Right ventricle myocardium inferior (tissue), 1 donor: ENCODE measurements at places on chromosomes 11 and 22.

GRCh38 chr11:68855205-68855981 is 13.7 kb upstream of the CPT1A start:
- DNase-seq, result peak; percentile 78

GRCh38 chr11:31442086-31442485 is 67.3 kb downstream of the IMMP1L start:
- no peak for DNase-seq

GRCh38 chr11:58941838-58942237 is 2.5 kb downstream of the GLYATL1 start:
- no peak for DNase-seq

GRCh38 chr11:58497951-58498350 is 10.0 kb downstream of the OR5B21 start:
- DNase-seq, result no peak

GRCh38 chr22:31091106-31091975 is 10.2 kb downstream of the SMTN start:
- peak; percentile 59 for DNase-seq

GRCh38 chr11:57230316-57230715 is 6.7 kb downstream of the APLNR start:
- no peak for DNase-seq

DNA sequence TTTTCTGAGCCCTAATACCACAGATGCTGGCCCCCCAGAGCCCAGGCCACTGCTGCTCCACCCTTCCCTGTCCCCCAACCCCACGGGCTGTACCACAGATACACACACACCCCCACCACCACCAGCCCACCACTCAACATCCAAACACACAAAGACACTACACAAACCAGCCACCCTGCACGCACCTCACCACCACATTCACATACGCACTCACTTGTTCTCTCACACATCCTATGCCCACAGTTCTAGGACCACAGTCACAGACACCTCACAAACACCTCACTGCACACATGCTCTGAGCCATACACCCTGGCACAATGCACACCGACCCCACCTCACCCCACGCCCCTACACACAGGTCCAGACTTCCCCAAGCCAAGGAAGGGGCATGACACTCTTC is 22.5 kb upstream of the OAF start:
- DNase-seq, result no peak

- DNase-seq, result no peak
Measured at GRCh38 chr11:126135235-126136176, 72.8 kb upstream of the CDON start.

DNA sequence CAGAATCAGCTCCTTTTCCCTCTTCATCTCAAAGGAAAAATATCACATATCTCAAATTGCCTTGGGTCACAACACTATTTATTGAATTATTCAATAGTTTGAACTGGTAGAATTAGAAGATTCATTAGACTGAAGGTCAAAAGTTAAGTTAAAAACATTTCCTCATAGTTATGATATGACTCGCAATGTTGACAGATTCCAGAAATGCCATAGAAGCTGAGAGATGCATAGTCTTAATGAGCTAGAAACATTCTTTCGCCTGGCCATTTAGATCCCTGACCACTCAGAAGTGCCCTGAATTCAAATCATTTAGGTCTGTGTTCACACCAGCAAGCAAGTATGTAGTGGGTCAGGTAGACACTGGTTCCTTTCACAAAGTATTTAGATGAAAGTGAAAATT is 44.4 kb downstream of the FAT3 start:
- DNase-seq, result no peak

- DNase-seq, result no peak
Measured at GRCh38 chr22:35192129-35192918, 65.0 kb upstream of the HMGXB4 start.

DNA sequence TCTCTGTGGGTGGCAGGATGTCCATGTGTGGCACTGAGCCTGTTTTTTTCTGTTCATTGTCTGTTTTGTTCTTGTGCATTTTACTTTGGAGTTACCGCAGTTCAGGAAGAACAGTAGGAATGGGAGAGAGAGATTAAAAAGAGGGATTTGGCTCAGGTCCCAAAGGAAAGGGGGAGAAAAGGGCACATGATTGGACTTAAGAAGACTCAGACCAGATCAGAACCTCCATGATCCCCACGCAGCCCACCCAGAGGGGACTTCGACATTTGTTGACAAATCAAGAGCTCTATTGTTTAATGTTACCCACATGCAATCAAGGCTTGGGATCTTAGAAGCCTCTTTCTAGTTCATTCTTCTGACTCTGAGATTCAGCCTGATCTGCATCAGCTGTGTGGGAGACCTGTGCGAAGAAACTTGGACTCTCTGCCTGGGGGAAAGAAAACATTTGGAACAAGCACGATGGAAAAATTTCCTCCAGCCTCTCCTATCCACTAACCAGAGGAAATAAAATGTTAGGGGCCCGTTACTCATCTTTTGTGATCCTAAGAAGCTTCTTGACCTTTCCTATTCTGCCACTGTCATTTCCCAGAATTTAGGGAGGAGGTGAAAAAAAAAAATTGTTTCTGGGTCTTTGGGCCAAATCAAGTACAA is 119.2 kb downstream of the SPON1 start:
- DNase-seq, result no peak

- DNase-seq, result no peak
Measured at GRCh38 chr11:64656862-64657261, 65.8 kb downstream of the SLC22A12 start.

- no peak for DNase-seq
Measured at GRCh38 chr11:69640260-69640994, 529 bp upstream of the CCND1 start.

- DNase-seq, result peak; percentile 79
Measured at GRCh38 chr11:69449320-69450063, 32.0 kb upstream of the LINC01488 start.

GRCh38 chr11:79956061-79956460 is 515.2 kb upstream of the TENM4 start:
- no peak for DNase-seq

DNA sequence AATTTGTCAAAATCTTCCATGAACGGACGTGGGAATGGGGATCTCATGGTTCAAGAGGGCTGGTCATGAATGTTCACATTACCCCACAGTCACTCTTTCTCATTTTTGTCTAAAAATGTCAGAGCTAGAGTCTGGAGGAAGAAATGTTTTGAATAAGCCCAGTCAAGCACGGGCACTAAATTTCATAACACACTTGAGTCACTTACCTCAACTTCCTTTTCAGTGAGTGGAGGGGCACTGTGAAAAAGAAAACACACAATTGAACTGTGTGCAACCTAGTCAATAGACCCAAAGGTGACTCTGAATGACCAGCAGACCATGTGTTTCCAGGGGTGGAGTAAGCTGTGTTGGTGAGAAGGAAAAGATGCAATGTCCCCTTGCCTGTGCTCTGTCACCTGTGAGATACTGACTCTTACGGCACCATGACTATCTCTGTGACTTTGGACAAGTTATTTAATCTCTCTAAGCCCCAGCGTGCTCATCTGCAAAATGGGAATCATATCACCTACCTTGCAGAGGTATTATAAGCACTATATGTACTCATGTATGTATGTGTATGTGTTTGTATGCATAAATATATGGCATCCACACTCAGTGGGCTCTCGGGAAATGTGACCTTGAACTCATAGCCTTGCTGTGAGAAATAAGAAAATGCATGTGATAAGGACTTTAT is 38.2 kb upstream of the LYVE1 start:
- no peak for DNase-seq

GRCh38 chr11:2211113-2211971 is 39.7 kb upstream of the TH start:
- no peak for DNase-seq

DNA sequence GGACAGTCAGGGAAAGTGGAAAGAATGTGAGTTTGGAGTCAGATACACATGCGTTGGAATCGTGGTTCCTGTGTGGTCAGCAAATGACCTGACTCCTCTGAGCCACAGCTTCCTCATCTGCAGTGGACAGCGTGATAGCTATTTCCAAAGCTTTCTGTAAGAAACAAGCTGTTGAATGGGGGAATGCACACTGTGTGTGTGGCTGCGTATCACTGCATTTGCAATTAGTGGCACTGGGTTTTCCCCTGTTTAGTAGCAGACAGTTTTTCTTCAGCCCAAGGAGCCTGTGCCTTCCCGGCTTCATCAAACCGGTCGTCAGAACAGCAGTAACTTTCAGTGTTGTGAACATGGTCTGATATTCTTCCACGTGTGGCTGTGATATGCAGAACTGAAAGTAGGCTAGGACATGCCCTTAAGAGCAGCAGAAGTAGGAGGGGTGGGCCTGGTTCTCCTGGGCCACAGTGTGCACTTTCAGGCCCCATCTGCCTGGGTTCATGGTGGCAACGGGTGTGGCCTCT is 121.5 kb downstream of the RRAS2 start:
- DNase-seq, result no peak

DNA sequence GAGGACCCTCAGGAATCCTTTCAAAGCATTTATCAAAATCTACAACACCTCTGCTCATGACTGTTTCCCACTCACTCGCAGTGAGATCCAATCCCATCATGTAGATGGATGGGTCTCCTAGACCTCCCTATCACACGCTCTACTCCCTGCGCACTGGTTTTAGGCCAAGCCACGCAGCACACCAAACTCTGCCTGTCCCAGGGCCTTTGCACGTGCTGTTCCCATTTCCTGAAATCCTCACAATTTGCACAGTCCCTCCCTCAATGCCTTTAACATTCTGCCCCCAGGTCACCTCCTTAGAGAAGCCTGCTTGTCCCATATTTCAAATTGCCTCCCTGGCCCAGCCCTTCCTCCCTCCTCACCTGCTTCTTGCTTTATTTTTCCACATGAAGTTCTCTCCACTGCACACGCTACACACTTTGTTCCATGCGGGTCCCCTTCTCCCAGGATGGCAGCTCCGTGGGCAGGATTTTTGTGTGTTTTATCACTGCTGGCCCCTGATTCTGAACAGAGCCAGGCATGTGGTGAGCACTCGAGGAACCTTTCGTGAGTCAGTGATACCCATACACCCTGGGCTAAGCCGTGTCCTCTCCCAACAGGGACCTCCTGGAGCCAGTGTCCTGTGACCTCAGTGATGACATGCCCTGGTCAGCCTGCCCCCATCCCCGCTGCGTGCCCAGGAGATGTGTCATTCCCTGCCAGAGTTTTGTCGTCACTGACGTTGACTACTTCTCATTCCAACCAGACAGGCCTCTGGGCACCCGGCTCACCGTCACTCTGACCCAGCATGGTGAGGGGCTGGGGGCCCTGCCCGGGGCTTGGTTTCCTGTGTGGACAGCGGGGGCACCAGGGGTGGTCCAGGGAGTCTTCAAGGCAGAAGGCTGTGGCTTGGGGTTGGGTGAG is 12.2 kb downstream of the CSF2RB start:
- DNase-seq, result no peak

- no peak for DNase-seq
Measured at GRCh38 chr11:118304568-118305248, at the start of gene CD3E. CD3E (plus strand) TSS chr11:118304730; CDS start chr11:118304953, 223 bp downstream.

- DNase-seq, result peak; percentile 76
Measured at GRCh38 chr11:30586251-30587144, at the start of gene MPPED2. MPPED2 (minus strand) TSS chr11:30586353; CDS start chr11:30580373, 5,980 bp downstream.

DNA sequence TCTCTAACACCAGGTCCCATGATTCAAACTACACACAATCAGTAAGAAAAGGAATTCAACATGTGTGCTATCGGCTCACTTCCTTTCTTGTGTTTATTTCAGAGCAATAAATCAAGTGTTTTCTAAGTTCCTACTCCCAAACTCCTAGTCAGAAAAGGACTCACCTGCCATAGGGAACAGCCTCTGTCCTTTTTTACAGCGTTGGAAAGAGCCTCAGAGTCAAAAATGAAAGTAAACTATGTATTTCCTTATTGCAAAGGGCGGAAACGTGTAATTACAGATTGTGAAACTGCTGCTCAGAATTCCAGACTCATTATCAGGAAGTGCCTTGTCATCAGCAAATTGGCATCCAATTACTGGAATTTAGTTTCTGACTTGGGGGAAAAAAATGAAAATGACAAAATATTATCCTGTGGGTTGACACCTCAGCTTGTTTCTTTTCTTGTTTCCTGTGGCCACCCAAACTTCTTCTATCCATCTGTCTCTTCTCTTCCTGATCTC is at the start of gene CASP4:
CASP4 (minus strand) TSS at position 220 of the 501 bp plus-strand sequence; CDS start at position 171, 49 bp downstream.
- DNase-seq, result no peak

DNA sequence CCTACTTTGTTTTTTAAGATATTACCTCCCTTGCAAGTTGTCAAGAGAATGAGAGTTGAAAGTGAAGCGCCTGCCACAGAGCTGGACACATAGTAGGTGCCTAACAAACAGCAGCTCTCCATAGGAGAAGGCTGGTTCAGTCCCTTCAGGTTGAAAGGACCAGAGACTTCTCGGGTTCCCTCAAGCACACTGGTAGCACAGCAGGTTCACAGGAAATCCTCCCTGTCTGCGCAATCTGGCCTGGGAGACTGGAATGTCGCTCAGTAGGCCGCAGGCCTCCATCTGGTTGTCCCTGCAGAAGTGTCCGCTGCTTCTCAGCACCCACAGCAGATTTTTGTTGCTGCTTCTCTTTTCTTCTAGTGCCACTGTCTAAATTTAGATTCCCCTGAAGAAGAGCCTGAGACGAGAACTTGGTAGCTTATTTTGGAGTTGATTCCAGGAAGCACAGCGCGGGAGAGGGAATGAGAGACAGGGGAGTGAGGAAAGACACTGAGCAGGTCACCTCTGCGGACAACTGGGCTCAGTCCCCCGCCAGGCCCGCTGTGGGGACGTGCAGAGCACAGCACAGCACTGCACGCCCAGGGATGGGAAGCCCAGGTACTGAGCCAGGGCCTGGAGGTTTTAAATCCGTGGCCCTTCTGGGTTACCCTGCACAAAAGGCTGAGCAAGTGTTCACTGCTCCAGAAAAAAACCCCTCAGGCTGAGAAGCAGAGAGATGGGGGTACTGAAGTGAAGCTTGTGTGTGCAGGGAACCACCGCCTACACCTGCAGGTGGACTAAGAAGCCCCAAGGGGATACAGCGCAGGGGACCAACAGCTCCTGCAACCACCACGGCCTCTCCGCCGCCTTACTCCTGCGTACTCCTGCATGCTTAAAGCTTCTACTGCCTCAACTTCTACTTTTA is 31.6 kb downstream of the RBX1 start:
- DNase-seq, result no peak

DNA sequence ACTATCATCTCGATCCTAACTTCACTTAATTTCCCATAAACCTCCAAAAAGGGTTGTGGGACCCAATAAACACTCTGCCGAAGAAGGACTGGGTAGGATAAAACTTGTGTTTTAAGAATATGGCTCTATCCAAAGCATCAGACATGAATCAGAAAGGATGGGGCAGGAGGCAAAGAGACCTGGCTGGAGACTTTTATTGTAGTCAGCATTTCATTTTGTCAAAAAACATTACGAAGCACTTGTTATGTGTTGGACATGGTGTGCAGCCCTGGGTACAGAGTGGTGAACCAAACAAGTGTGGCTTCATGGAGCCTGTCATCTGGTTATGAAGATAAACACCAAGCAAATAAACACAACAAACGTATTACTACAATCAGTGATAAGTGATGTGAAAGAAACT is 17.3 kb downstream of the IL10RA start:
- no peak for DNase-seq

GRCh38 chr11:22343371-22344032 is 5.3 kb downstream of the SLC17A6 start:
- peak; percentile 50 for DNase-seq

DNA sequence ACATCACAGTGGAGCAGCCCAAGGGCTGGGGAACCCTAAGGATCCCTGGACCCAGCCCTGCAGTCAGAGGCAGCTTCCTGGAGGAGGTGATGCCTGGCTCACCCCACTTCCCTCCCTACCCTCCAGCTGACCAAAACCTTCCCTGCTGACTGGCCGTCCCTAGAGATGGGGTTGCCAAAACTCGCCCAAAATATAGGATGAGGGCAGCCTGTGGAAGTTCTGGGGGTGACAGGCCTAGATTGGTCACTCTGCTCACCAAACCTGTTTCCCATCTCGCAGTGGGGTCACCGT is 35.0 kb upstream of the PPARA start:
- no peak for DNase-seq

- DNase-seq, result peak; percentile 82
Measured at GRCh38 chr11:2837096-2837601, 48.4 kb downstream of the CDKN1C start.
